Cardiac ventricle fibroblast (primary cell): ENCODE measurements at places on chromosomes 2 and 18. TPM values are rescaled to one million over a fixed set of nuclear protein-coding genes. Genes with fewer than 3 reads are reported as not detected.

Gene PMAIP1
- 0.69 and 1.5 TPM in 2 replicates for total RNA-seq

Gene HOXD13
- not detected in 2 replicates for total RNA-seq

Gene CNPPD1
- 20.8 and 32.6 TPM in 2 replicates for total RNA-seq

Gene EPG5
- 13.6 and 19.7 TPM in 2 replicates for total RNA-seq

Gene SCTR
- total RNA-seq, result not detected in 2 replicates

Gene PAX8
- total RNA-seq, result 1.9 and 3.0 TPM in 2 replicates

Gene SMAD2
- total RNA-seq, result 74.4 and 83.5 TPM in 2 replicates

Gene PLGLB2
- 0.68 and 0.69 TPM in 2 replicates for total RNA-seq

Gene TTN
- total RNA-seq, result 0.05 and 0.06 TPM in 2 replicates

Gene ZFAND2B
- total RNA-seq, result 16.8 and 34.2 TPM in 2 replicates

Gene RESP18
- not detected in 2 replicates for total RNA-seq

Gene ZAP70
- not detected in 2 replicates for total RNA-seq

Gene STK39
- total RNA-seq, result 6.4 and 8.5 TPM in 2 replicates

Gene EVX2
- total RNA-seq, result not detected in 2 replicates

Gene KCNS3
- total RNA-seq, result 0.34 TPM in 1 of 2 replicates, not detected in the other

Gene HOXD10
- not detected in 2 replicates for total RNA-seq

Gene RAB6C
- not detected in 2 replicates for total RNA-seq

Gene CROCC2
- 0.12 and 0.29 TPM in 2 replicates for total RNA-seq

Gene LRRC30
- not detected in 2 replicates for total RNA-seq

Gene HSBP1L1
- total RNA-seq, result 4.4 and 13.1 TPM in 2 replicates

Gene ST3GAL5
- total RNA-seq, result 7.7 and 9.3 TPM in 2 replicates
